Umbilical cord (tissue), 2 donors: ENCODE measurements at places on chromosomes 3 and 15. TPM values are rescaled to one million over a fixed set of nuclear protein-coding genes. Genes with fewer than 3 reads are reported as not detected.

CCR8 gene
- 18.3 TPM for total RNA-seq

HHLA2 gene
- total RNA-seq: 1.4 TPM

MRPS22 gene
- 57.8 TPM for total RNA-seq

P4HTM gene
- total RNA-seq: 53.0 TPM

ZKSCAN7 gene
- 6.7 TPM for total RNA-seq

EEF1AKMT4 gene
- total RNA-seq: not detected

IFRD2 gene
- 45.3 TPM for total RNA-seq

SLC38A3 gene
- not detected for total RNA-seq

PTX3 gene
- 33.0 TPM for total RNA-seq
